SHP77 treated with DMSO at 0.1 percent for 48 hours (cell line): ENCODE measurements at places on chromosomes 11 and 22.
A peak's percentile ranks its signal among the peaks of the same experiment; 100 is the strongest.

DNA sequence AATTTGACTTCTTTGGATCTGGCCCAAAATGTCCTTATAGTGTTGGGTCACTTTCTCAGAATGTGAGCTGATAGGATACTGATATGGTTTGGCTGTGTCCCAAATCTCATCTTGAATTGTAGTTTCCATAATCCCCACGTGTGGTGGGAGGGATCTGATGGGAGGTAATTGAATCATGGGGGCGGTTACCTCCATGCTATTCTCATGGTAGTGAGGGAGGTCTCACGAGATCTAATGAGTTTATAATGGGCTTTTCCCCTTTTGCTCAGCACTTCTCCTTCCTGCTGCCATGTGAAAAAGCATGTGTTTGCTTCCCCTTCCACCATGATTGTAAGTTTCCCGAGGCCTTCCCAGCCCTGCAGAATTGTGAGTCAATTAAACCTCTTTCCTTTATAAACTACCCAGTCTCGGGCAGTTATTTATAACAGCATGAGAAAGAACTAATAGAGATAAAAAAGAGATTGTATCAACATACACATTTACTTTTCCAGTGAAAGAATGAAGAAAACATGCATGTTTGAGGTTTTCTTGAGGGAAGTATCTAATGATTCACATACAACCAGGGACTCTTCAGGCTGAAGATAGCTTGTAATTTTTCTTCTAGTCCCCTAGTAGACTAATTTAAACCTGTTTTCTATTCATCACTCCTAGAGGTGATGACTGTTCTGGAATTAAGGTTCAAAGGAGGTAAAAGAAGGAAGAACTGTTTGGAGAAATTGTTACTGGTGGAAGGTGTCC is 17.3 kb upstream of the CSTF3 start:
- no peak for DNase-seq

GRCh38 chr11:1958367-1958766 is 11.2 kb downstream of the MRPL23 start:
- DNase-seq, result no peak

- no peak for DNase-seq
Observed at GRCh38 chr11:111448831-111449557, 63.2 kb downstream of the BTG4 start.

DNA sequence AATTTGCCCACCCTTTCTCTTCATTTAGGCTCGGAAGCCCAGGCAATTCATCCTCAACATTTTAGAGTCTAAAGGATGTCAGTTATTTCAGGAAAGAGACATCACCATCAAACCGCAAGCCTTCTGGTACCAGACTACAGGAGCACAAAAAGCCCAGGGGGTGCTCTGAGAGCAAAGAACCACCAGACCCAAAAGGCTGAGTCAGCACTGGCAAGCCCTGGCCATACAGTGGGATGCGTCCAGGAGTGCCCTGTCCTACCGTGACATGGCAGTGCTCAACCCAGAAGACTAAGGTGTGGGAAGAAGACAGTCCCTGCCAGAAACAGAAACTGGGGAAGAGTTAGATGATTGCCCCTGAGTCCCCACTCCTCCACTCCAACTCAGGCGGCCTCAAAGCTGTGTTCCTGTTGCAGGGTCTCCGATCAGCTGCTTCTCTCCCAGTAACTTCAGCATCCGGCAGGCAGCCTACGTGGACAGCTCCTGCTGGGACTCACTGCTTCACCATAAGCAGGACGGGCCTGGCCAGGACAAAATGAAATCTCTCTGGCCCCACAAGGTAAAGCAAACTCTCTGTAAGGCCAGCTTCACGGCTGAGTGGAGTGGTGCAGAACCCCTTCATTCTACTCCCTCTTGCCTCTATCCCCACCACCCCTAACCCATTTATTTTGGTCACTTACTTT is 1.5 kb downstream of the PANX3 start:
- DNase-seq, result no peak

DNA sequence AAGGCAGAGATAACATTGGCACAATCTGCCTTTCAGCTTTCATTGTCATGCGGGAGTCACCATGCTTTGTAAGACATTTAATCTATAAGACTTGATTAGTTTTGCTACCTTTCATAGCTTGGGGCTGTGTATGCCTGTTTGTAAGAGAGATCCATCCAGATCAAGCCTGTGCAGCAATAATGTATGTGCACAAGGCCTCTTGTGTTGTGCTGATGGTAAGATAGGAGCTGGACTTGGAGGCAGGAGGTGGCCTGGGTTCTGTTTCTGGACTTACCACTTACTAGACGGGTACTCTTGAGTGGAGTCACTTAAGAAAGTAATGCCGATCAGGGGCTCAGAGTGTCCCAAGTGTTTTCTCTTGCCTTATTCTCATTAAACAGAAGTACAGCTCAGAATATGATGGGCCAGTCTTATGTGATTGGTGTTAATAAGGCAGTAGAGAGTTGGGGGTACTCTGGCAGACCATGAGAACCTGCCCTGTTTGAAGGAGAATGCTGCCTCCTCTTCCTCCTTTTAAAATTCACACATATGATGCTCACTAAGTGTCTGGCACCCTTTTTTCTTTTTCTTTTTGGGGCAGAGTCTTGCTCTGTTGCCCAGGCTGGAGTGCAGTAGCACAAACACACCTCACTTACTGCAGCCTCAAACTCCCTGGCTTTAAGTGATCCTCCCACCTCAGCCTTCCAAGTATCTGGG is 30.9 kb downstream of the PTPRJ start:
- DNase-seq, result no peak

DNA sequence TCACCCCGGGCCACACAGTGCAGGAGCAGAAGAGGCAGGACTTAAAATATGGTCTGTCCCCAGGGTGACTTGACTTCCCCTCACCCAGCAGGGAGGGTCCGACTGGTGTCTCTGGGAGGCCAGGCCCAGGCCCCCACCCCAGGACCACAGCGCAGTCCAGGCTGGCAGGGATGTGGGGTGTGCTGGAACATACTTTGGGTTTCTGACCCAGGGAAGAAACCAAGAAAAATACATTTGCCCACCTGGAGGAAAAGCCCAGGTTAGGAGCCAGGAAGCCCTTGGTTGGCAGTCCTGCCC is 5.2 kb downstream of the C1QTNF6 start:
- no peak for DNase-seq

- no peak for DNase-seq
Observed at GRCh38 chr11:126079621-126080124, 17.0 kb upstream of the CDON start.

DNA sequence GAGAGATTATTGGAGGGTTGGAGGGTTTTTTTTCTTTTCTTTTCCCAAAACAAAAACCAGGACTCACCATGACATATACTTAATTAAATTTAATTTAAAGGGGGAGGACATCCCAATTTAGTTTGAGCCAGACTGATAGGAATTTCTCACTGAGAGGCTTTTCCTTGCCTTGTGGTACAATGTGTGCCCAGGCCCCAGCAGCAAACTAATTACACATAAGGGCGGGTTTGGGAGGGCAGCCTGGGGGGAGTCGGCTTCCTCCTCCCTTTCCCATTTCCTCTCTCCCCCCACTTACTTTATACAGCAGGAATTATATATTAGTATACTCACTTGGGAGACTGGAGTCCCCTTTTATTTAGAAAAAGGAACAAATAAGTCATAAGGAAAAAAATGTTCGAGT is 2.9 kb downstream of the TEAD1 start:
- no peak for DNase-seq

DNA sequence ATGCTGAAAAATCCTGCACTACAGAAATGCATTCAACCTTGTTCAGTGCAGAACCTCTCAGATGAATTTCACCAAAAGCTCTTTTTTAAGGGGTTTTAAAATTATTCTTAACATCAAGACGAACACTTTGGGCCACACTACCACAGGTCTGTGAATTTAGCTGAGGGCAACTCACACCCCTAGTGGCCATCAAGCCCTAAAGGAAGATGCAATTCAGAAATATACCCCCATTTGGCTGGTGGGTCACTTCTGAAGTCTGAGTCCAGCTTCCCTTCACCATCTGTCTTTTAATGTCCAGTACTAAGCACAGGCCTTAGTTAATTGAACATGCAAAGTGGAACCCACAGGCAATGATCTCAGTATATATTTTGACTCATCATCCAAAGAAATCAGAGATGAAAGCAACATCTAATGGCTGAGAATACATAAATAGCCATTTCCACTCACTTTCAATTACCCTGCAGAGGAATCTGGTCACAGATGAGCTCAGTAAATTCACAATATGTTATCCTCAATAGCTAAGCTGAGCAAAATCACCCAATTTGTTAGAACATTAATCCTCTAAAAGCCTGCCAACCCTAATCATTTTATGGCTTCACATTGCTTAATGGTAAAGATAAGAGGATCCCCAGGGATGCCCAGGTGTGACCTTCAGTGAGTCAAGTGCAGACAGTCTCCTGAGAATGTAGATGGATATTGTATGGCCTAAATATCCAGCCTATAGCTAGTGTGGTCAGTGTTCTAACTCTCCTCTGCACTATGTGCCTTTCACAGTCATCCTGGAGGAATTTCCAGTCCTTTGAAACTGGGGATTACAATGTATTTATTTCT is 50.3 kb downstream of the FAM76B start:
- no peak for DNase-seq

GRCh38 chr11:47127213-47127612 is 49.5 kb downstream of the ARFGAP2 start:
- DNase-seq, result no peak

- DNase-seq, result peak; percentile 82
Observed at GRCh38 chr11:111310088-111310487, 11.7 kb downstream of the POU2AF3 start.

DNA sequence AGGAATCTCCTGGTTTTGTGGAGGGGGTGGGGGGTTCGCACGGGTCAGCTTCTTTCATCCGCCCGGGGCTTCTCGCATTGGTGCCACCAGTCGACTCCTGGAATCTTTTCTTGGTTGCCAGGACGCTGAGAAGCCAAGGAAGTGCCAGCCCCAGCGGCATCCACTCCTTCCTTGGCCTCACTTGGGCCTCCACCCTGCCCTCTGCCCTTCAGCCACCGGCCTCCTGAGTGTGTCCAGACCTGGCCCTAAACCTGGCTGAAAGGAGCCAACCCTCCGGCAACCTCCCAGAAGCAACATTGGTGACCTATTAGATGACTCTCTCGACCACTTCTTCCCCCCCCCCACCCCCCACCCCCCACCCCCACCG is 518 bp upstream of the GALNT18 start:
- DNase-seq, result no peak

GRCh38 chr11:78961937-78962701 is 387.5 kb upstream of the NARS2 start:
- DNase-seq, result no peak

DNA sequence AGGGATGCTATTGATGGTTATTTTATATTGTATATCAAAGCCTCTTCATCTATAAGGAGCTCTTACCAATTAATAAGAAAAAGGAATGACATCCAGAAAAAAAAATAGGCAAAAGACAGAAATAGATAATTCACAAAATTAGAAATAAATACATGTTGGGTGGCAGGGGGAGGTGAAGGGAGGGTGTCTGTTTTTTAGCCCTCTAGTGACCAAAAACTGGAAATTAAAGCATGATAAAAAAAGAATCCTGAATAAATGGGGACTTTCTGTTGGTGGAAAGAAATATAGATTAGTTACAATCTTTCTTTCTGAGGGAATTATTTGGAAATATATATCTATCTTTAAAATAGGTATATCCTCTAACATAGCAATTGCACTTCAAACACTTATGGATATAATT is 42.0 kb upstream of the TTC36 start:
- DNase-seq, result no peak

- DNase-seq, result no peak
Observed at GRCh38 chr22:29539105-29539504, 14.5 kb downstream of the THOC5 start.

GRCh38 chr11:64894070-64894811 is 15.8 kb upstream of the EHD1 start:
- DNase-seq, result no peak

DNA sequence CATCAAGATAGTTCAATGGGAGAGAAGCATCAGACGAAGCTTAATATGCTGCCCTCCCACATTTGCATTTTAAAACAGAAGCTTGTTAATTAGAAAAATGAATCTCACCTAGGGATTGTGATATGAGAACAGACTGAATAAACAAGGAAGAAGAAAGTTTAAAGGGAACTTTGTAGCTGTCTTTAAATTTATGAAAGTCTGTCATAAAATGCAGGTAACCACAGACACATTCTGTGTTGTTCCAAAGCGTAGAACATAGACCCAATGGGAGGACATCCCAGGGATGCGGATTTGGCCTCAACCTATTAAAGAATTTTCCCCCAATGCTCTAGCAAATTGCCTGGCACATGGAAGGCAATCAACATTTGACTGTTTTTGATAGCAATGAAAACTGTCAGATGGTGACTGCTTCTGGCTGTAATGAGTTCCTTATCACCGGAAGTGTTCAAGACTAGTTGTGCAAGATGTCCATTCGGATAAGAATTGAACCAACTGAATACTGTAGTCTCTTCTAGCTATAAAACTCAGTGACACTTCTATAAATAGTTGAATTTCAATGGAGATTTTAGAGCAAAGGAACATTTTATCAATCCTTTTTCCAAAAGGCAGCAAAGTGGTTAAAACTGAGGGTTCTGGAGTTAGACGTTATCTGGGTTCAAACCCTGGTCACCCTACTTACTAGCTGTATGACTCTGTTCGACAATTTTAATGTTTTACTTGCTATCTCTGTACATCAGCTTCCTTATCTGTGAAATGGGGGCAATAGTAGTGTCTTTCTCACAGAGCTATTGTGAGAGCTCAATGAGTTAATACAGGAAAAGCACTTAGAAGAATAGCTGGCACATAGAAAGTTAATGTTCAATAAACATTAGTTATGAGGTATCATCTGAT is 64.9 kb downstream of the LIF start:
- no peak for DNase-seq

- DNase-seq, result peak; percentile 82
Observed at GRCh38 chr11:43555816-43556611, 124.5 kb upstream of the HSD17B12 start.

DNA sequence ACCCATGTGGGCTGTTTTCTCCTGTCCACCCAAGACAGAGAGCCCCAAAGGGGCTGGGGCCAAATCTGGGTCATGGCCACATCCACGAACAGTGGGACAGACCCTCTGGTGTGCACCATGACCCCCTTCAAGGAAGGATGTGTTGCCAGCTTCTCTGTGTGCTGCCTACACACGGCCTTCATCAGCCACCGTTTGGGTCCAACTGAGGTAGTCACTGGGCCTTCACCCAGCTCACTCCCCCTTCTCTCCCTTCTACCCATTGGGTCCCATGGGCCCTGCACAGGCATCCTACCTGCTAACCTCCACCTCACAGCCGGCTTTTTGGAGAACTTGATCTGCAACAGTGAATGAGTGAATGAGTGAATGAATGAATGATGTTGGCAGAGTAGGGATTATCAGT is 1484.9 kb downstream of the BRD1 start:
- DNase-seq, result no peak

GRCh38 chr11:122791836-122792235 is 46.5 kb upstream of the CRTAM start:
- DNase-seq, result no peak
